ENCODE measurements at places on chromosomes 6 and 20.

DNA sequence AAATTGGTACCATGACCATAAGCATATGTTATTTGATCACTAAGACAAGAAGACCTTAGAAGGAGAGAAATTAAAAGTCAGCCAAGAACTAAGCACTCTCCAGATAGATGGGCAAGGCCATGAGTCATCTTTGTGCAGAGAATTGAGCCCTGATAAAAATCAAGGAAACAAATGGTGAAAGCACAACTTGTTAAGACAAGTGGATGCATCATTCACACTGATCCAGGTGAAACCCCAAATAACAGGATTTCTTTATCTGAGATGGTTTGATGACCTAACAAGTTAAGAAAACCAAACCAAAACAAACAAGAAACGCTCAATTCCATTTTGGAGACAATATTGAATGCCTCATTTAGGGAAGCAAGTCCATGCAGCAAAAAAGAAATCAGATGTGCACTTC, 121.6 kb downstream of the ADAT2 start:
- DNase-seq: no peak

GRCh38 chr20:62268228-62268900, 30.0 kb downstream of the OSBPL2 start:
- no peak for DNase-seq

DNA sequence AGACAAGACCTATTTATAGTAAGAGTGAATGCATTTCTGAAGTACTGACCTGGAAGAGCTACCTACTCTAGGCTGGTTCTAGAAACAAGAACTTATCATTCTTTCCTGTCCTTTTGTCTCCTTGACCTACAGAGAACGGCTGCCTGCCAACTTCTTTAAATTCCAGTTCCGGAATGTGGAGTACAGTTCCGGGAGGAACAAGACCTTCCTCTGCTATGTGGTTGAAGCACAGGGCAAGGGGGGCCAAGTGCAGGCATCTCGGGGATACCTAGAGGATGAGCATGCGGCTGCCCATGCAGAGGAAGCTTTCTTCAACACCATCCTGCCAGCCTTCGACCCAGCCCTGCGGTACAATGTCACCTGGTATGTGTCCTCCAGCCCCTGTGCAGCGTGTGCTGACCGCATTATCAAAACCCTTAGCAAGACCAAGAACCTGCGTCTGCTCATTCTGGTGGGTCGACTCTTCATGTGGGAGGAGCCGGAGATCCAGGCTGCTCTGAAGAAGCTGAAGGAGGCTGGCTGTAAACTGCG, 8.3 kb downstream of the APOBEC2 start:
- DNase-seq: no peak

GRCh38 chr6:169473663-169474062, 220.0 kb upstream of the THBS2 start:
- no peak for DNase-seq

GRCh38 chr6:106693418-106693817, 64.0 kb downstream of the QRSL1 start:
- no peak for DNase-seq

GRCh38 chr20:63056236-63057170, 49.7 kb upstream of the BHLHE23 start:
- peak; percentile 45 for DNase-seq

GRCh38 chr20:19019734-19020364, 192.6 kb upstream of the SLC24A3 start:
- DNase-seq: no peak

DNA sequence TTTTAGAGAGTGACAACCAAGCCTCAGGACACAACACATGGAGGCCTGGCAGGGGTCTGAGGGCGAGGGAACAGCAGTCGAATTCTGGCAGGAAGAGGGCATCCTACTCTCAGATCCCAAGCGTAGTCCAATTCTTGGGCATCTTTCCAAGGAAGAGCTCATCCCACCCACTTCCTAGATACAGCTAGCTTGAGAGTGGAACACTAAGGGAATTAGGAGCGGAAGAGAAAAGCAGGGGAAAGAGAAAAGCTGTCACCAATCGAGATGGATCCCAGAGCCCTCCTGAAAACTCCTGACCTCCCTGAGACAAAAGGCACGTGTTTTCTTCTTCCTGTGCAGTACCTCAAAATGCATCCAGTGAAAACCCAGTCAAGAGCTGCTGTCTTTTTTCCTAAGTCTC, 67.1 kb downstream of the GFOD1 start:
- no peak for DNase-seq

DNA sequence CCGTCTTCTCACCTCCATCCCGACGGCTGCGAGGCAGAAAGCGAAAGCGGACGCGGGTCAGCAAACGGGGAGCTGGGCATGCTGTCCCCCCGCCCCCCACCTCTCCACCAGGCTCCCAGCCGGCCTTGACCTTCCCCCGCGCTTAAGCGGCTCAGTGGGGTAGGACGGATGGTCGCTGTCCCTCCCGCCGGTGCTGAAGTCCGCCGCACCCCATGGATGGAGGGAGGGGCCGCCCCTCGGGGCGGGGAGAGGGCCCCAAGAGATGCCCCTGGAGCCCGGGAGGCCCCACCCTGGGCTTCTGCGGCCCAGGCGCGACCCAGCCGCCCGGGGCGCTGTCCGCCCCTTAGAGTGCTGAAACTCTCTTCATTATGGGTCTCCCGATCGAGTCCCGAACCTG, at the start of gene KCNB1:
Gene KCNB1 (minus strand): TSS at position 48 of the 397 bp plus-strand sequence. CDS start 188 bp downstream, outside the sequence.
- peak; percentile 34 for DNase-seq

- no peak for DNase-seq
Measured at GRCh38 chr20:20334489-20334888, 33.4 kb upstream of the INSM1 start.

- DNase-seq: peak; percentile 81
Measured at GRCh38 chr20:50190251-50191064, at the start of gene CEBPB. Gene CEBPB, plus strand, starts transcription at chr20:50190830. Its CDS starts 204 bp downstream, at chr20:50191034.

DNA sequence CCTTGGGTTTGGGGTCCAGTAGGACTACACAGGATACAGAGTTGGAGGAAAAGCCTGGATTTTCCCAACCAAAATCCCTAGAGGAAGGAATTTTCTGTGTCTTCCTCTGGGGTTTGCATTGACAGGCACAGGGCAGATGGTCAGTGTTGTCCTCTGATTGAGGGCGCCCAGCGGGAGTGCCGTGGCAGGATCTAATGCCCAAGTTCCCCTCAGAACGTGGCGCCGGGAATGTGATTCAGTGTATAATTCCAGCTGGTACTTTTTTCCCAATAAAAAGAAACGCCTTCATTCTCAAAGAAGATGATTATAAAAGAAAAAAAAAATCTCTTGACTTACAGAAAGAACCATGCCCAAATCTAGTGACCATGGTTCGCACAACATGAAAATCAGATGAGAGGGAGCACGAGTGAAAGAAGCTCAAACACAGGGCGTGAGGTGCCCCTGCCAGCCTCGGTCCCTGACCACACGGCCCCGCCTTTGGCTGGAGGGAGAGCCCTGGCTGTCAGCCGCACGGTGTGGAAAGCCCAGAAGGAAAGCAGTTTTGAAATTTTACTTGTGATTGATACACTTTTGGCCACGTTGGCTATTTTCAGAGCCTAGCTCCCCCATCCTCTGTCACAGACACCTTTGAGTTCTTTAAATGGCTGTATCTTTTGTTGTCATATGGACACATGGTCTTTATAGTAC, 31.6 kb downstream of the VEGFA start:
- no peak for DNase-seq

DNA sequence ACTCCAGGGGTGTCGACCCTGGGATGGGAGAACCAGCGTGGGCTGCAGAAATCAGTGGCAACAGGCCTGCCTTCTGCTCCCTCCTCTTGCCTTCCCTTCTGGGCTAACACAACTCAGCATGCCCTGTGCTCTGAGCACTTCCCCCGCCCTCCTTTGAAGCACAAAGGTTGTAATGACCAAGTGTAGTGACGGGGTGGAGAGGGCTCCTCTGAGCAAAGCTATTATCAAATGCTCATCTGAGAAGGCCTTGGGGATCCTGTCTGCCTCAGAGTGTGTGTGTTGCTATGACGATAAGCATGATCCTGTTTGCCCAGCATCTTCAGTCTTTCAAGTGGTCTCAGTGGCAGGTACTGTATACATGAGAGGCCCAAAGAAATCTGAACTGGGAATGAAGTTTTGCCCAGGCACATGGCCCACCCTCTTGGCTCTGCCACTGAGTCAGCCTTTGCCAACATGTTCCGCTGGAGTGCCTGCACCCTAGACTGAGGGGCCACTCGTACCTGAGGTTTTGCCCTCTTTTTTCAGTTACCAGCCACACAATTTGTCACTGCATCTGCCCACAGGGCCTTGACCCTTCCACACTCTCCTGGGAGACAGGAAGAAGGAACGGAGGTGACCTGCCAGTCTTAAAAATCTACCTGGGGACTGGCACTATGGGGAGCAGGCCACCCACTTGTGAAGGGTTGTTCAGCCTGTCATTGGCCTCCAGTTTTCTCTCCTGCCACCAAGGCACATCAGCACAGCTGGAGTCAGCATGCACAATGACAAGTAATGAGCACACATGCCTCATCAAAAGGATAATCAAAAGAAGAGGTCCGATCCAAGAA, 74.5 kb downstream of the GFOD1 start:
- DNase-seq: no peak

DNA sequence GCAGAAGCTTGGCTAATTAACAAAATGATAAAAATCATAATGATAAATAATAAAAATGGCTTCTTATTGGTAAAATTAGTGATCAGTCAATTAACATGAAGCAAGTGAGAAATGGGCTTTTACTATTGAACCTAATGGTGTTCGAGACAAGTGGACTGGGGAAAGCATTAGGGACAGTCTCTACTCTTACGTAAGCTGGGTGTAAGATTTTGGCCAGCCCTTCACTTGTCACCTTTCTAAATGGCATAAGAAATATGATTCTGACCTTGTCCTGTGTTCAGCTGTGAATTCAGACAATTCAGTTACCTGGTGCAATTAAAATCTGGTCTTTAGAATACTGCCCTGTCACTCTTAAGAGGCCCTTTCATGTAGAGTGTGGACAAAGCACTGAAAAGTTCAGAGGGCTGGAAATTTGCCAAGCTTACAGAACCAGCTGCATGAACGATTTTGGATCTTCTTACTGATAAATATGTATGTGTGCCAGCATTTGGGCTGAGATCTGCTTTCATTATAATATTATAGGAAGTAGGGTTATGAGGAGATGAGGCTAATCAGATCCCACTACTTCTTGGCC, 115.9 kb downstream of the QRSL1 start:
- no peak for DNase-seq

GRCh38 chr6:150307520-150307919, 61.3 kb upstream of the IYD start:
- DNase-seq: no peak

DNA sequence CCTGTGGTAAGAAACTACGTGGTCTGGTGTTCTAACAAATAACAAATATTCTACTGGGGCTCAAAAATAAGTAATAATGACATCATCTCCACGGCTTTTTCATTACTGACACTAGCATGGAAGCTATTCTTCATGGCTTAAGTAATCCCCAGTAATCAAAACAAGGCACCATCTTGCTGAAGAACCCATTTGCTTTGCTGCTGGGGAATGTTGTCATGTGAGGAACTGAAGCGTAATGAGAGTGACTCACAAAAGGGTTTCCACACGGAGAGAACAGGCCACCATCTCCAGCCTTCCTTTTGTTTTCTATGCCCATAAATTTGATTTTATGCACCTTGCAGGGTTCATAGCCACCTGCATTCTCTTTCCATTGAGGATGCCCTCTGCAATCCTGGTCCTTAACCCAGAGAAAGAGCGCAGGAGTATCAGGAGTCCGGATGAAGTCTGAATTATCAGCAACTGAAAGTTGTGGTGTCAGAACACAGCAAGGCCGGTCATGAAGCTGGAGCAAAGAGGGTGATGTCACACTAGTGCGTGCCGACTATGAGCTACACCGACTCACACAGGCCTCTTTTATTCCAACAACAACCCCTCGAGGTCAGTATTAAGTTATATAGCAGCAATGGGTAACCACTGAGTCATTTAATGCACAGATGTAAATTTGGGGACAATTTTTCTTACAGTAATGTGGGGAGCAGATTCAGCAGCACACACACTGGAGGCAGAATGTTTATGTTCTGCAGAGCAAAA, 173.7 kb upstream of the SSTR4 start:
- DNase-seq: no peak

GRCh38 chr6:168183613-168183970, 104.6 kb upstream of the FRMD1 start:
- DNase-seq: no peak

DNA sequence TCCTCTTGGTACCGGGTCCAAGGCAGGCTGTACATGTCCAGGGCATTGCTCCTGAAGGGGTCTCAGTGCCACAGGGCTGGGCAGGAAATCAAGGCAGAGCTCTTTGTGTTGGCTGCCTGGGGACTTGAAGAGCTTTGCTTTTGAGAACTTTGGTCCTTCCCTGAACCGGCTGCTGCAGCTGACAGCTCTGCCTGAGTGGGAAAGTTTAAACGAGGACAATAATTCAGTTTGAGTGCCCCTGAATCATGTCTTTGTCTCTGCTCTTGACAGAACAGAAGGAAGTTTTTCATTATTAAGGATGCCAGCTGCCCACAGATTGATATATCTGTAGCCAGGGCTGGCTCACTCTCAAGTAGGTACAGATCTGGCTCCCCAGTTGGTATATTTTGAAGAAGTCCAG, 56.1 kb downstream of the ANKRD6 start:
- DNase-seq: no peak

DNA sequence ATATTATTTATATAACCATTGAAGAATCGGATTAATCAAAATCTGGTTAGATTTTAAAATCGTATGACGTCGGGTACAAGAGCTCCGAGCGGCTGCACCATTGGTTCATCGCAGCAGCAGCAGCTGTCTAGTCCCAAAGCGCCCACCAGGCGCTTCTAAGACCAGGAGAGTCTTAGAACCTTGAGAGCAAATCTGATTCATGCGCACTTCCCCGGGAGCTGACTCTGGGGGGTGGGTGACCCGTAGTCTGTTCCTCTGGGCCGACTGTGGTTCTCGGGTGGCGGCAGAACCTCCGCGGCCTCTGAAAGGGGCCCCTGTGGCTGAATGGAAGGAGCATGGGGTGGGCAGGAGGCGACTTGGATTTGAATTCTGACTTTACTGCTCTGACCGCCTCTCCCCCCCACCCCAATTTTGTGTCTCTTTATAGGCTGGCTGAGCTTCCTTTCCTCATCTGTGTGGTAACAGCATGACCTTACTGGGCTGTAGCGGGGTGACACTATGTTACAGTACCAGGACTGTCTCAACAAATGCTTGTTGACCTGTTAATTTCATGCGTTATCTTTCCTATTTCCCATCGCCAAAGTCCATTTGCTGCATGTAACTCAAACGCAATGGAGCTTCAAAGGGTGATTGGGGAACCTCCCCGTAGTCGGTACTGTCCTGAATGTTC, 119.7 kb downstream of the RTN4IP1 start:
- no peak for DNase-seq
